ENCODE measurements at places on chromosomes 4 and X. TPM values are rescaled to one million over a fixed set of nuclear protein-coding genes. Genes with fewer than 3 reads are reported as not detected.

TCEAL7 gene
- 11.8 TPM for total RNA-seq

SLC49A3 gene
- 10.7 TPM for total RNA-seq

SLITRK4 gene
- total RNA-seq, result under 0.01 TPM

PASD1 gene
- not detected for total RNA-seq

TAF1 gene
- total RNA-seq, result 32.8 TPM

AFF2 gene
- 5.1 TPM for total RNA-seq

MAD2L1 gene
- total RNA-seq, result 10.1 TPM

GCNA gene
- total RNA-seq, result 2.6 TPM

NDUFC1 gene
- total RNA-seq, result 38.2 TPM

Data from articular chondrocyte of knee joint (primary cell).